ENCODE measurements at places on chromosomes 6 and 20.

GRCh38 chr6:107728564-107728897, 95.6 kb downstream of the SCML4 start:
- no peak for DNase-seq

DNA sequence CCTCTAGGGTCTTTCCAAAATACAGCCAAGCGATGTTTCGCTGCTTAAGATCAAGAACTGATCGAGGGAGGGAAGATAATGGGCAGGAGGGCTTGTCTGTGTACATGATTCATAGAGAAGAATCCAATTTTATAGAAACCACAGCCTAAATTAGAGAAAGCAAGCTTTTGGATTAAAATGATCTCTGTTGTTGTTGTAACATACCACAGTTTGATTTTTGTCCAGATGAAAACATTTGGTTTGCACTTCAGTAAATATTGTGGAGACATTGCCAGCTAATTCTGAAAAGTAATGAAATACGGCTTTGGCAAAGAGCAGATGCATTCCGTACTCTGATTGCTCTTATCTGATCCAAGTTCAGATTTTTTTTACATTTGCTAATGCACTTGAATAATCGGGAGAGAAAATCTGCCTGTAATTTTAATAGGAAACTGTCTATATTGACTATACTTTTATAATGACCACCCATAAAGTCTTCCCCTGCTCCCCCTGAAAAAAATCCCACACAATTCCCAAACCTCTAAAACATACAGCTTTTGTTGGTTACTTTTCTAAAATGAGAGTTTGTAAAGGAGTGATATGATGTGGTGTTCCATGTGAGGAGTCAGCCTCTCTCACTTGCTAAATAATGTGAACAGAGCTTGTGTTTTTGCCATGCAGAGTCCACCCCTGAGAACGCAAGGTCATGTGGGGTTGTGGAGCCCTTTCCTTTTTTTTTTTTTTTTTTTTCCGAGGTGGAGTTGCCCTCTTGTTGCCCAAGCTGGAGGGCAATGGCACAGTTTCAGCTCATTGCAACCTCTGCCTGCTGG, 199.9 kb downstream of the DTNBP1 start:
- no peak for DNase-seq

- DNase-seq = no peak
Measured at GRCh38 chr20:6768228-6769140, 998 bp downstream of the BMP2 start.

- no peak for DNase-seq
Measured at GRCh38 chr6:125547381-125547780, 202.1 kb upstream of the HEY2 start.

GRCh38 chr20:24910461-24910860, 38.6 kb upstream of the CST7 start:
- no peak for DNase-seq

- DNase-seq = no peak
Measured at GRCh38 chr6:15413466-15414234, 167.8 kb downstream of the JARID2 start.

DNA sequence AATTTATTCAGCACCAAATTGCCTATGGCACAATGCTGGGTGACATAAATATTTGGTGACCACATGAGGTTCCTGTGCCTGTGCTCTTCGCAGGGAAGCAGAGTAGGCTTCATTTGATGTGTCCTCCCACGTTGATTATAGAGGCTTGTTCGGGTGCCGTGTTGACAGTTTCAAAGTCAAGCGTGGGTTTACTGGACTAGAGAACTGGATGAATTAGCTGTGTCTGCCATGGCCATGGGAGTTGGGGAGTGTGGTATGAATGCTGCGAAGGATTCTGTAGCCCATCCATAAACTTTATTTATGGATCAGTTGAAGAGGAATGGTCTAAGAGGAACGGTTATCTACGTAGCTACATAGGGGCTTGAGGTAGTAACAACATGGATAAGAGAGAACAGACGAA, 11.0 kb downstream of the CD109 start:
- DNase-seq = no peak

GRCh38 chr20:48632017-48632824, 195.6 kb downstream of the PREX1 start:
- no peak for DNase-seq

GRCh38 chr6:136812174-136812573, 10.2 kb upstream of the PEX7 start:
- no peak for DNase-seq
